ENCODE measurements at places on chromosomes 7 and 10.

DNA sequence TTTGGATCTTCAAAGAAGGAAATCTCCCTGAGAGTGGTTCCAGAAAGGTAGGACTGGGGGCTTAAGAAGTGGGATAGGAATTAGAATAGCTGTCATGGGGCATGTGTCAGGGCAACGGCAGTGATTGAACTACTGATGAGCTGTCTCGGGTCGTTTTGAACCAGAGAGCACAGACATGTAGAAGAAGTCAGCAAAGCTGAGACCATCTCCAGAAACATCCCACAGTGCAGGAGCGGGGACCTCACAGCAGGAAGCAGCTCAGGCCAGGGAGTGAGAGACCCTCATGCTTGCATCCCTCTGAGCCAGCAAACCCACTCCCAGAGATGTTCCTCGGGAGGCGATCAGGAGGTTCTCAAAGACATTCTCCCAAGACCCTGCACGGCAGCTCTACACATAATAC is 60.1 kb downstream of the AOC1 start:
- no peak for DNase-seq

DNA sequence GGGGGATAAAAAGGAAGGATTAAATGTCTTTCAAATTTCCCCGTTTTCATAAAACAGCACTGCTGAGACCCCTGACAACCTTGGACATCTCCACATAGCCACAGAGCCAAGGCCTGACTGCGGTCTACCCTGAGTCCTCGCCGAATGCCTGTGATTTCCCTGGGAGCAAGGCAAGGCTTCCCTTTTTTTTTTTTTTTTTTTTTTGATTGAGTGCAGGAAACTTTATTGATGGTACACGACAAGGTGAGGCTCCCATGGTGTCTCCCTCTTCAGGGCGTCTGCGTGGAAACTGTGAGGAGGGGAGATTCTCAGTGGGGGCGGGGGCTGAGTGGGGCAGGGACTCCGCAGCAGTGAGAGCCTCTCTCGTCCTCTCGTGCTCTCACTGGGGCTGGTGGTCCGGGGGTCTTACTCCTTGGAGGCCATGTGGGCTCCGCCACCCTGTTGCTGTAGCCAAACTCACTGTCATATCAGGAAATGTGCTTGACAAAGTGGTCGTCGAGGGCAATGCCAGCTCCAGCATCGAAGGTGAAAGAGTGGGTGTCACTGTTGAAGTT is 4.2 kb upstream of the RPP38 start:
- no peak for DNase-seq

GRCh38 chr10:69222157-69223027 is 2.3 kb downstream of the HKDC1 start:
- DNase-seq, result peak; percentile 78

DNA sequence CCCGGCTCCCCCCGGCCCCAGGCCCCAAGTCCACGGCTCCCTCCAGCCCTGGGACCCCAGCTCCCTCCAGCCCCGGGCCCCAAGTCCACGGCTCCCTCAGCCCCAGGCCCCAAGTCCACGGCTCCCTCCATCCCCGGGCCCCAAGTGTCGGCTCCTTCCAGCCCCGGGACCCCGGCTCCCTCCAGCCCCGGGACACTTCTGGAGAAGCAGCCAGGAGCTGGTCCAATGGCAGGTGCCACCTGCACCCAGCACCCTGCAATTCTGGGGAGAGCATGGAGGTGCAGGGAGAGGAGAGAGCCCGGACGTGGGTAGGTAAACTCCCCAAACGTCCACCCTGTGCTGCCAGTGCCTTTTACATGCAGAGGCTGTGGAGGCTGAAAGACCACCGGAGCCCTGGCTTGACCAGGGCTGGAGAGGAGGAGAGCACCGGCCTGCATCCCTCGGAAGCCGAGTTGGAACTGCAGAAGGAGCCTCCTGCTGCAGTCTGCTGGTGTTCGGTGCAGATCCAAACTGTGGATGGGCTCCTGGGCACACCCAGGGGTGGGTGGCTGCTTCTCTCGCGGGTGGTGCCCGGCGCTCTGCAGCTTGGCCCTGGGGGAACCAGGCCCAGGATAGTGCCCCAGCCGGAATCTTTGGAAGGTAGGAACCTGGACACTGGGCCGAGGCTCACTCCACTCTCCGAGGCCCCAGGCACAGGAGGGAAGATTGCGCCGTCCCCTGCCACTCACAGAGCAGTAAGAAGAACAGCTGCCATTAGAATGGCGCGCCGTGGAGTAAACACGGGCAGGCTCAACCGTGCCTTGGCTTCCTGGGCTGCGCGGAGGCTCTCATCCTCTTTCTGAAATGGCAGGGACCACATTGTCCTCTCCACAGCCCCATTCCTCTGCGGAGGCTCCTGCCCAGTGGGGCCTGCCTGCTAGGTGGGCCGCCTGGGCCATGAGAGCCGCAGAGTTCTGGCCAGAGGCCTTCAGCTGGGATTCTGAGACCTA is 14.7 kb downstream of the SHH start:
- DNase-seq, result no peak

- no peak for DNase-seq
These were observed at the start of gene MEST for GRCh38 chr7:130491841-130492522. Gene MEST (plus strand): TSS chr7:130492085. CDS start chr7:130492314, 229 bp downstream.

- DNase-seq, result no peak
These were observed 42.5 kb downstream of the SYPL1 start for GRCh38 chr7:106069471-106070200.

- no peak for DNase-seq
These were observed 16.0 kb downstream of the MNX1 start for GRCh38 chr7:156994417-156994816.

DNA sequence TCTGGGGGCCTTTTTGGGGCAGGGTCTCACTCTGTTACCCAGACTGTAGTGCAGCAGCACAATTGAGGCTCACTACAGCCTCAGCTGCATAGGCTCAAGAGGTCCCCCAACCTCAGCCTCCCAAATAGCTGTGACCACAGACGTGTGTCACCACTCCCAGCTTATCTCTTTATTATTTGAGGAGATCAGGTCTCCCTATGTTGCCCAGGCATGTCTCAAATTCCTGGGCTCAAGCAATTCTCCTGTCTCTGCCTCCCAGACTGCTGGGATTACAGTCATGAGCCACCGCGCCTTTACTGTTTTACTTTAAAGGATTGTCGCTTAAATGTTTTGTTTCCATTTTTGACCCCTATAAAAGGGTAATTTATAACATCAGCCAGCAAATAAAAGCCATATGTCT is 502.6 kb upstream of the AUTS2 start:
- DNase-seq, result no peak

DNA sequence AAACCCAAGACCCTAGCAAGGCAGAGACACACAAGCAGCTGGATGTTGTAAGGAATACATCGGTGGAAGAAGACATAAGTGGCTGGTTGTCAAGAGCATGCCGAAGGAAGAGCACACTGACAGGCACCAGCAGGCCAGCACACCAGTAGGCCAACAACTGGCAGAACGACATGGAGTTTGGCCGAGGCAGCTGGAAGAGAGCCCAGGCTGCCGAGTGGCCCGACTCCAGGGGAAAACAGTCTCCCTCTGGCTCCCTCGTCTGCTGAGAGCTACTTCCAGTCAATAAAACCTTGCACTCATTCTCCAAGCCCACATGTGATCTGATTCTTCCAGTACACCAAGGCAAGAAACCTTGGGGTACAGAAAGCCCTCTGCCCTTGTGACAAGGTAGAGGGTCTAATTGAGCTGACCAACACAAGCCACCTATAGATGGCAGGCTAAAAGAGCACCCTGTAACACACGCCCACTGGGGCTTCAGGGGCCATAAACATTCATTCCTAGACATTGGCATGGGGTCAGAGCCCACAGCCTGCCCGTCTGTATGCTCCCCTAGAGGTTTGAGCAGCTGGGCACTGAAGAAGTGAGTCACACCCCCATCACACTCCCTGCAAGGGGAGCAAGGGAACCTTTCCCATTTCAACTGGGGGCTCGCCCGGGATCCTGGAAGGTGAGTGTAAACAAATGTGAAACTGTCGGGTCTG is 14.7 kb upstream of the TNS3 start:
- no peak for DNase-seq

DNA sequence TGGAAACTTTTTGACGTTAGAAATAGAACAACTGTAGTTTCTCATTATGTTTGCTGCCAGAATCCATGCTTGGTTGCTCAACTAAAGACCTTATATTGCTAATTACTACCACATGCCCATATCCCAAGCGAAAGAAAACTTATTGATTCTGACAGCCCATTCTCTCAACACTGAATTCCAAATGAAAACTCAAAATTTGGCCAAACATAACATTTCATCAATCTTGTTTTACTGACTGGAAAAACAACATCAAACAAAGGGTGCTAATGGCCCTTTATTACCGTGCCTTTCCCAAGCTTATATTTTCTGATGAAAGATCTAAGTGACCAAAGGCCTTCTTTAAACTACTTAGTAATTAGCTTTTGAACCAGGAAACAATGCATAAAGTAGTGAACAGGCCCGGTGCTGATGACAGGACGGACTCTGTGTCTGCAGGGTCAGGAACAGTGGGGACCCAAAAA is 531.8 kb downstream of the KCNMA1 start:
- no peak for DNase-seq

DNA sequence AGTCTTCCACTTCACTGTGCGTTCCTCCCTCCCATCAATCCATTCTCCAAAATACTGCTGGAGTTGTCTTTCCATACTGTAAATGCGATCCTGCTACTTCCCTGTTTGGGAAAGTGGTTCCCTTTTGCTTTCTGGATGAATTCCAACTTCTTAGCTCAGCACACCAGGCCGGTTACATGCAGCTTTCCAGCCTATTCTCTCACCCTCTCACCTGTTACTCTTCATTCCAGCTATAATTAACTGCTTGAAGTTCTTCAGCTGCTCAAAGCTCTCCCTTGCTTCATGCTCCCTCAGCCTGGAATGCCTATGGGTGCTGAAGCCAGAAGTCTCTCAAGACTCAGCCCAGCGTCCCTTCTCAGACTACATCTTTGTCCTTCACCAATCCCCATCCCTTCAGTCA is 6.0 kb upstream of the ZNRF2 start:
- no peak for DNase-seq

GRCh38 chr10:44356139-44357022 is 28.5 kb downstream of the CXCL12 start:
- no peak for DNase-seq

- DNase-seq, result no peak
These were observed 17.0 kb downstream of the TMEM130 start for GRCh38 chr7:98852826-98853225.

GRCh38 chr7:157462419-157462771 is 125.6 kb downstream of the DNAJB6 start:
- no peak for DNase-seq

- DNase-seq, result no peak
These were observed 15.8 kb upstream of the MPP7 start for GRCh38 chr10:28318626-28319025.

- no peak for DNase-seq
These were observed 217.8 kb upstream of the AGK start for GRCh38 chr7:141333459-141333858.

DNA sequence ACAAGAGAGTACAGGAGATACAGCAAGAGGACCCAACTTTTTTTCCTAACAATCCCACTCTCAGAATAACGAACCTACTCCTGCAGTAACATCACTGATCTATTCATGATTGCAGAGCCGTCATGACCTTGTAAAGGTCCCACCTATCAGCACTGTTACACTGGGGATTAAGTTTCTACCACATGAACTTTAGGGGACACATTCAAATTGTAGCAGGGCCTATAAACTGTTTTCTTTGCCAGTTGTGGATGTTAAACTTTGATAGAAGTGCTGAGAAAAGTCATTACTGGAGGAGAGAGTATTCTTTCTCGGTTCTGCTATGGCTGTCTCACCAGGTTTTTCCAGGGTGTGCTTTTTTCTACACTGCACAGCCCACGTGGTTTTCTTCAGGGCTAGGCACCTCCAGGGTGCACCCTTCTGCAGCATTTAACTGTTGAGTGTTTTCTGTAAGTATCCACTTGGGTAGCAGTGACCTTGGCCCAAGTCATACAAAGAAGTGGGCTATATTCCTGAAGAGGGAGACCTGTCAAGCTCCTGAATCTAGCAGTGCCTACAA is 131.6 kb upstream of the AHR start:
- DNase-seq, result no peak

DNA sequence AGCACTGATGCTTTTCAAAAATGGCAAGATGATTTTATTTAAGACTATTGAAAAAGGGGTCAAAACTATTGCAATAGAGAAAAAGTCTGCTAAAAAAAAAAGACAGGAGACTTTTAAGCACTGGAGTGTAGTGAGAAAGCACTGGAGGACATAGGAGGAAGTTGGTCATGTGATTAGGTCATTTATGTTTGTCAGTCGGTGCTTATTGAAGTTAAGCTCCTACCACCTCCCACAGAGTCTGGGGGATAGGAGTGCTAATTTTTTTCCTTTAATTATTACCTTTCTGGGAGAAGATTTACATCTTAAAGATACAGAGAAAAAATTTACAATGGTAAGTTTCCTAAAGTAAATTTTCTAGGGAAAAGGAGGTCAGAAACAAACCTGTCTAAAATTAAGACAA is 80.2 kb upstream of the TMEM229A start:
- DNase-seq, result no peak

DNA sequence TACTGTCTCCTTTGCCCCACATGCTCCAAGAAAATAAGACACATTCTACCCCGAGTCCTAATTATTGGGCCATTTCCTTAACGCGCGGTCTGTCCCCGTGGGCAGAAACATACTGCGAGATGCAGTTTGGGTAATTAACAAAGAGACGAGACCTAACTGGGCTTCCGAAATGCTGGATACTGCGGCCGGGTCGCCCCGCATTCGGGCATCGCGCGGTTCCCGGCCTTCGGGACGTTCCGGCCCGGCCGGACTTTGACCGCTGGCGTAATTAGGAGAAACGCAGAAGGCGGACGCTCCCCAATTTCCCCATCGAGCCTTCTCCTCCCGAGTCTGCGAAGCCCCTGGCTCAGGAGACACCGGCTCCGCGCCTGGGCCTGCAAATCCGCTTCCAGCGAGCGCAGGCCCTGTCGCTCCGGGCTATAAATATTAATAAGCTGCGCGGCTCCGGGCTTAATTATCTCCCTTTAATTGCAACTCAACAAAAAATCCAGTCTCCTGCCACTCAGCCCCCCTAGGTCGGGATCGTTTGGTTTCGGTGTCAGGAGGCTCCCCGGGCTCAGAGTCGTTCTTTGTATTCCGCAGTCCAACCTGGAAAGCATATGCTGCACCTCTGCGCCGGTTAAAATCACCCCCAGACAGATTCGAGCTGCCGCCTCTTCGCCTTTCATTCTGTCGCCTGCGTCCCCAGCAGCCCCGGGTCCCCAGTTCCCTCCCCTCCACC is 131.5 kb downstream of the SPAG6 start:
- DNase-seq, result no peak

Measured in AML-193 (cell line).